ENCODE measurements at places on chromosomes 13 and 19.

- DNase-seq = no peak
Measured at GRCh38 chr13:108408672-108409071, 139.2 kb downstream of the TNFSF13B start.

DNA sequence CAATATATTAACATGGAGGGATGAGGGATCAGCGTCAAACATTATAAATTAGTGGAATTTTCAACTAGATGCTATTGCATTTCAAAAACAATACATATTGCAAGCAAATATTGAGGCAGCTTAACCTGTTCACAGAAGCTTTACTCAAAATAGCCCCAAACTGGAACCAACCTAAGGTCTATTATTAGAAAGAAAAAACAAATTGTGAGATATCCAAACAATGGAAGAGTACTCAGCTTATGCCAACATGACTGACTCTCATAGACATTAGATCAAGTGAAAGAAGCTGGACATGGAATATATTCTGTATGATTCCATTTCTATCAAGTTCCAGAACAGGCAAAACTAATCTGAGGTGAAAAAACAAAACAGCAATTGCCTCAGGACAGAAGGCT is 27.6 kb upstream of the NEK3 start:
- DNase-seq = no peak

DNA sequence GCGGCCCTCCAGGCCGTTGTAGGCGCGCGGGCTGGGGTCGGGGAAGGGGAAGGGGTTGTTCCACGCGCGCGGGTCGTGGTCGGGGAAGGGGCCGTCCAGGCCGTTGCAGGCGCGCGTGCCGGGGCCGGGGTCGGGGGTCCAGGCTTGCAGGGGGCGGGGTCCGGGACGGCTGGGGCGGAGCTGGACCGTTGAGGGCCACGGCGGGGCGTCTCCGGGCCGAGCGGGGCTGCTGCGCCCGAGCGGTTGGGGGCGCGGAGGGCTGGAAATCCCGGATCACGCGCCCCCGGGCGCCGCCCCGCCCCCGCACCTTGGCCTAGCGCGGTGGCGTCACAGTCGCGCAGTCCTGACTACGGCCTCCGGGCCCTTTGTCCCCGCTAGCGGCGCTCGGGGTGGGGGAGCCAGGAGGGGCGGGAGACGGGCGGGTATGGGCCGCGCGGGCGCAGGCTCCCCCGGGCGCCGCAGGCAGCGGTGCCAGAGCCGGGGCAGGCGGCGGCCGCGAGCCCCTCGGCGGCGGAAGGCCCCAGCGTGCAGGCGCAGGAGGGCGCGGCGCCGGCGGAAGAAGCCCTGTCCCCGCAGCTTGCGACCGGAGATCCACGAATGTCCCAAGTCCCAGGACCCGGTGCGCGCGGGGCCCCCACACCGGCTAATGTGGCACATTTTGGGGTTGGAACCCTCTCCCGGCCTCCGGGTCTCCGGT is 665 bp downstream of the GPX4 start:
- no peak for DNase-seq

- no peak for DNase-seq
Measured at GRCh38 chr19:18738961-18739690, 52.0 kb downstream of the COMP start.

- no peak for DNase-seq
Measured at GRCh38 chr13:33659466-33659865, 158.5 kb upstream of the RFC3 start.

DNA sequence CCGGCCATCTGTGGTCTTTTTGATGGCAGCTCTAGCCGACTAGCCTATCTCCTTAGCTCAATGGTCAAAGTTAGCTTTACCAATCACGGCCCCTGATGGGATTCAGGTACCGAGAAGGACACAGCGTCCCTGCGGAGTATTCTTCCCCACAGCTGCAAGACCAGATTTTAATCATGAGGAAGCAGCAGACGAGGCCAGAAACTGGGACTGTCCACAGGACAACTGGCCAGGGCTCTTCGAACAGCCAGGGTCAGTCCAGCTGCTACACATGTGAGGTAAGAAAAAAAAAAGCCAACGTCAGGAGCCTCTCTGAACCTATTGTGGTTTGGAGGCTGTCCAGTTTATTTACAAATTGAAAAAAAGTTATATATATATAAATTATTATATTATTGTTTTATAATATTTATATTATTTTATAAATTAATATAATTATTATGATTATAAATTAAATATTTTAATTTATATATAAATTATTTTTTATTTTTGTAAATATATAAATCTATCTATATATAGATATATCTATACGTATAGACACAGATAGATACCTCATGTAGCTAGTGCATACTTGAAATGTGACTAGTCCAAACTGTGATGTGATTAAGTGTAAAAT is 10.8 kb downstream of the RINL start:
- no peak for DNase-seq

DNA sequence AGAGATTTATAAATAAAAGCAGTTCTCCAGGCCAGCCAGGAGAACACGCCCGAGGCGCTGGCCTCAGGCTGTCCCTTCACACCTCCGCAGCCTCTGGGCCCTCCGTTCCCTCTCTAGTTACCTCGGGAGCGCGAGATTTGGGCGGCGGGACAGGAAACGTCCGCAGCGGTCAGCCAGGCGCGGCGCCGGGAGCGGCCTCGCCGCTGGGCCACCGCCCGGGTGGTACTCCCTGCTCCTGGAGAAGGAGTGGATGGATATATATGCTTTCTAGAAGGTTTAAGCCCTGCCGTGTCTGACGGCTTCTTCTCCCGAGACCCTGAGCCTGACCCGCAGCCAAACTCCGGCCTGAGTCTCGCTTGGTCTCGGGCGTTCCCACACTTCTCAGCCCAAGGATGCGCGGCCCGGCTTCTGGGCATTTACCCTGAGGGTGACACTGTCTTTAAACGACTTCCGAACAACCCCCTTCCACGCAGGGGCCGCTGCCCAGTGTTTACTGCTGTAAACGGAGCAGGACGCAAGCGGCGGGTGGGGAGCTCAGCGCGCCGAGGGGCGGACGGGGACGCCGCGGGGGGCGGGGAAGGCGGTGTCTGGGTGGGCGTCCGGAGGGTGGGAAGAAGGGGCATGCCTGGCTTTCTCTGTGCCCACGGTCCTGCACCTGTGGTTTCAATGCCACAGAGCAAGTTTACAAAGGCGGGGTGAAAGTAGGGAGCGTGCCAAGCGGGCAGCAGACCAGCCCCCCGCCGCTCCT is 2.0 kb upstream of the ZIC2 start:
- DNase-seq = no peak

- DNase-seq = no peak
Measured at GRCh38 chr19:47723581-47723940, 10.3 kb downstream of the EHD2 start.
